Substantia nigra (tissue), 51 donors: ENCODE measurements at places on chromosomes 1 and 21.

DNA sequence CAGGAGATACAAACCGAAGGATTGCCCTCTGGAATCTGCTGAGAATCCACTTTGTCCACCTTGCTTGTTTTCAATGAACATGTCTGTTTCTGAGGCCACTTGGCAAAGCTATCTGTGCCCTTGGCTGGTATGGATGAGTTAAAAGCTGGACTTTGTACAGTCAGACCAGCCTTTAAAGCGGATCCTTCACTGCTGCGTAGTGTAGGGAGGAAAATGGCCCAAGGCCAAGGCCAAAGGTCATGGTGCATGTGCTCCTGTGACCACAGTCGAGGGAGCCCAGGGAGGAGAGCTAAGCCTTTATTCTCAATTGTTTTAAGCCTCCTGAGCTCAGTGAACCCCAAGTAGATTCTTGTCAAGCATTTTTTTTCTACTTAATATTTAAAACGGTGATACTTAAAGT, 37.0 kb downstream of the KCNJ15 start:
- DNase-seq: no peak

GRCh38 chr21:42423685-42424084, 20.0 kb downstream of the UBASH3A start:
- DNase-seq: no peak

GRCh38 chr1:228867951-228868730, 132.9 kb downstream of the RHOU start:
- no peak for DNase-seq

GRCh38 chr1:217039926-217040325, 316.7 kb upstream of the ESRRG start:
- DNase-seq: no peak

GRCh38 chr1:28190996-28191645, 14.6 kb upstream of the PTAFR start:
- no peak for DNase-seq

- DNase-seq: no peak
These were observed 29.0 kb upstream of the ABCG1 start for GRCh38 chr21:42189860-42190485.

DNA sequence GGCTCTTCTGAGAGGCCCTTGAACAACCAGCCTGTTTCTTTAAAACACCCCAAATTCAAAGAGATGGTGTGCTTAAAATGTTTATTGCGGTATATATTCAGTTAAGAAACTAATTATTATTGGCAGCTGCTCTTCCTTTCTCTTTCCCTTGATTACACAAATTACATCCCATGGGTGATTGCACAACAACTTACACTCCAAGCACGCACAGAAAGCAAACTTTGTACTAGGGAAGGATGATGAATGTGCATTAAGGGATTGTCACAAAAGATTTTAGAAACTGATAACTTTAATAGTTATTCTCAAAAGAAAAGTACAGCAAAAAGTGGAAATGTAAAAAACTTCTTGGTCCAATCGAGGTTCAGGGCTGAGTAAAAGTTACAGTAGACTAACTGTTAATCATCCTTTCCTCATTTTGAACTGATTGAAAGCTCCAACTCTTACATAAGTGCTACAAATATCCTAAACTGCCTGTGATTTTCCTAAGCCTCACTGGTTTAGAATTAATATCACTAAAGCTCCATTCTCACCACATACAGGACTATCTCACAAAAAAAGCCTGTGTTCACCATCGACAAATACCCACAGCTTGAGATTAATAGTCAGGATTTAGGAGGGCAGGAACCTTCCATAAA, 153.4 kb downstream of the TTLL7 start:
- no peak for DNase-seq

GRCh38 chr1:227924833-227925574, 22.7 kb downstream of the WNT9A start:
- DNase-seq: no peak

DNA sequence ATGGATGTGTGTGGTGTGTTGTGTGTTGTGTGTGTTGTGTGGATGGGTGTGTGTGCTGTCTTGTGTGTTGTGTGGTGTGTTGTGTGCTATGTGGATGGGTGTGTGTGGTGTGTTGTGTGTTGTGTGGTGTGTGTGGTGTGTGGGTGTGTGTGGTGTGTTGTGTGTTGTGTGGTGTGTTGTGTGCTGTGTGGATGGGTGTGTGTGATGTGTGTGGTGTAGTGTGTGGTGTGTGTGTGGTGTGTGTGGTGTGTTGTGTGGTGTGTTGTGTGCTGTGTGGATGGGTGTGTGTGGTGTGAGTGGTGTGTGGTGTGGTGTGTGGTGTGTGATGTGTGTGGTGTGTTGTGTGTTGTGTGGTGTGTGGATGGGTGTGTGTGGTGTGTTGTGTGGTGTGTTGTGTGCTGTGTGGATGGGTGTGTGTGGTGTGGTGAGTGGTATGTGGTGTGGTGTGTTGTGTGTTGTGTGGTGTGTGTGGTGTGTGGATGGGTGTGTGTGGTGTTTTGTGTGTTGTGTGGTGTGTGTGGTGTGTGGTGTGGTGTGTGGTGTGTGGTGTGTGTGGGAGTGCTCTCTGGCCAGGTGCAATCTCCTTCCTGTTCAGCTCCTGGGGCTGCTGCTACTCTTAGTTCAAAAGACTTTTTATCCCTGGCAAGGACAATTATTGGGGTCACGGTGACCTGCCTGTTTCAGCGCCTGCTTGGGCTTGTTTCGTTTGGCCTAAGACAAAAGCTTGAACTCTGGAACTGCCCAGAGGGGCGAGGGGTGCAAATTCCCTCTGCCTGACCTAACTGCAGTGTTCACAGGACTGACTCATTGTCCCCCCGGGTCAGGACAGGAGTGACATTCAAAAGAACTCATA, 101.1 kb downstream of the UBIAD1 start:
- no peak for DNase-seq

DNA sequence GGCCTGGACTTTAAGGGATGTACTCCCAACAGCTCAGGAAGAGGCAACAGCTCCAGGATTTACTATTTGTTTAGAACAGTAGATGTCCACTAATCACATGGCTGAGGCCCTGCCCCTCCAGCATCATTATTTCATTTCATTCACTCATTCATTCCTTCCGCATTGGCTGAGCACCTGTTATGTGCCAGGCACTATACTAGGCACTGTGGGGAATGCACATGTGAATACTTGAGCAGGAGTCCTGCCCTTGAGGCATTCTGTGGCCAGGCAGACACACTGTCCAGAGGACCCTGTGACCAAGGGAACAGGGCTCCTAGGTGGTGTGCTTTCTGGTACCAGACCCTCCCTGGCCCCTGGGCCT, 24.3 kb downstream of the KIAA1614 start:
- DNase-seq: no peak

DNA sequence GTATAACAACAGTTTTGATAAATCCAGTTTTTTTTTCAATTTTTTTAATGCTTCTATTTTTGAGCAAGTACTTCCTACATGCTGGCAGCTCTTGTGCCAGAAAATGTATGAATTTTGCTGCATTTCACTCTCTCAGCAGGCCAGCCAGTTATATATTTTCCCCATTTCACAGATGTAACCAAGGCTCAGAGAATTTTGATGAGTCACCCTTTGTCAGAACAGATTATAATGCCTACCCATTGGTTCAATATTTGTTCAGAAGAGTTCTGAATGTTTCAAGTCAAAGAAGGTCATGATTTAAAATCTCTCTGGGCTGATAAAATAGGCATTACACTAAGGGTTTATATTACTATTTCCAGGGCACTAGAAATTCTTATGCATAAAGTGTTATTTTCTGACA, 452.2 kb downstream of the RWDD3 start:
- no peak for DNase-seq

GRCh38 chr1:181104790-181105133, 16.3 kb downstream of the IER5 start:
- no peak for DNase-seq

- no peak for DNase-seq
These were observed 5.7 kb downstream of the IL23R start for GRCh38 chr1:67171978-67172377.

DNA sequence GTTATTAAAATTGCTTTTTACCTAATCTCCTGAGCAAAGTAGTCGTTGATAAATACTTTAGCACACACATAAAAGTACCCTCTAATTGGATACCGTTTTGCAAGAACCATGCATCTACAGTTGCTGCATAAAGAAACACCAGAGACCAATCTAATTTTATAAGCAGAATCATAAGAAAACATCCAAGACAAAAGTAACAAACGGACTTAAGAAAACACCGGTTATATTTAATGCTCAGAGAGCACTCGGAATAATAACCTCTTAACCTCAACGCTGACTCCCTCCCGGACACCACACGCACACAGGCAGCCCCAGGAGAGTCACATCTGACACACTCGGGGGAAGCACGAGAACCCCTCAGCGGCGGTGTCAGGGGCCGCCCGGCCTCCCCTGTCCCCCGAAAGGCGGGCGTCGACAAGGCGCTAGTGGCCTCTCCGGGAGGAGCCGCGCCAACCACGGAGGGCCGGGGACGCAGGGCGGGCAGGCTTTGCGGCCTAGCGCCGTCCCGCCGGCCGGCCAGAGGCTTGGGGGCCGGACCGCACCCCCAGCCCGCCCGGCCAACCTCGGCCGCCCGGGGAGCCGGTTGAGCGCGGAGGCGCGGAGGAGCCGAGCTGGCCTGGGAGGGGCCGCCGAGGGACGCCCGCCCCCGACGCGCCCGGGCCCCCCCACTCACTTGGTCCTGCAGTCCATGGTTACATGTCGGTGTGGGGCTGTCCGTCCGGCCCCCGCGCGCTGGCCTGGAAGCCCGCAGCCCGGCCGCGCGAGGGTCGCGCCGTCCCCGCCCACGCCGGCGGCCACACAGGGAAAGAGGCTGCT, 606 bp downstream of the DENND1B start:
- DNase-seq: no peak

GRCh38 chr1:170471398-170472053, 60.4 kb upstream of the GORAB start:
- DNase-seq: no peak

DNA sequence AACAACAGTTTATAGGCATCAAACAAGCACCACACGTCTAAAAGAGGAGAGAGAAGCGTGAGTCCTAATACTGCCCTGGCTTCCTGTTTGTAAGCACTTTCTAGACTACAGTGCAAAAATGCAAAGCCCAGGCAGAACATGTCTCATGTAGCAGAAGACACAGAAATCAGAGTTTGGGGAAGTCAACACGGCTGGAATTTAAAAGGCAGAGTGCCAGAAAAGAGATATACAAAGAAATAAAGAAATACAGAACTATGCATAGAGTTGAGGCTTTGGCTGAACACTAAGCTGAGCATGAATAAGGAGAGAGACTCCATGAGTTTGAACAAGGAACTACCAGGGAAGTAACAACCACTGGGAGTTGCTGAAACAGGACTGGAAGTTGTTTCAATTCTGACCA, 566.6 kb upstream of the NR5A2 start:
- no peak for DNase-seq

- DNase-seq: no peak
These were observed 18.5 kb downstream of the KCNN3 start for GRCh38 chr1:154851392-154852177.

DNA sequence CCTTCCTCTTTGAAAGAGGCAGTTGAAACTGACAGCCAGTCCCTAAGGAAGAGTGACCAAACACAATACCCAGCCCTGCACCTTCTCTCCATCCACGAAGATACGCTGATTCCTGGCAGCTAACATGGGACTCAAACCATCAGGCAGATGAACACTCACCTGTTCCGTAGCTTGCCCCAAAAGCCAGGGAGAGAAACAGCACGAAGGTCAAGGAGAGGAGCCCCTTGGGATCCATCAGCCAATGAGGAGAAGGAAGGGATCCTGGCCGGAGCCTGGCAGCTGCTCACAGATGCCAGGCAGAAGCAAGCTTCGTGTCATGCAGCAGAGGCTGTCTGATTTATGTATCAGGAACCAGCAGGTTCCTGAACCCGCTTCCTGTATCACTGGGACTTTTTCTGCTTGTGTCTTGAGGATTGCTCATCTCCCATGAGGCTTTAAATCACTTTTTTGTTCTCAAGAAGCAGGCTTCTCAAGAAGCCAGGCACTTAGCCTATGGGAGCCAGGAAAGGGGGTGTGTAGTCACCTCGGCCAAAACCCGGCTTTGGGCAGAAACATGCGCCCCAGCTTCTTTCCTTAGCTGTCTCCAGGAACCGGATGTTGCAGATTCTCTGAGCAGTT, at the start of gene SLAMF1:
SLAMF1 (minus strand) TSS at position 334 of the 618 bp plus-strand sequence; CDS start at position 235, 99 bp downstream.
- DNase-seq: no peak

- no peak for DNase-seq
These were observed 25.1 kb downstream of the PLCH2 start for GRCh38 chr1:2501041-2501819.

GRCh38 chr1:223872308-223872901, 26.7 kb upstream of the TP53BP2 start:
- no peak for DNase-seq

GRCh38 chr1:39729030-39729429, 9.7 kb upstream of the PPIE start:
- no peak for DNase-seq

DNA sequence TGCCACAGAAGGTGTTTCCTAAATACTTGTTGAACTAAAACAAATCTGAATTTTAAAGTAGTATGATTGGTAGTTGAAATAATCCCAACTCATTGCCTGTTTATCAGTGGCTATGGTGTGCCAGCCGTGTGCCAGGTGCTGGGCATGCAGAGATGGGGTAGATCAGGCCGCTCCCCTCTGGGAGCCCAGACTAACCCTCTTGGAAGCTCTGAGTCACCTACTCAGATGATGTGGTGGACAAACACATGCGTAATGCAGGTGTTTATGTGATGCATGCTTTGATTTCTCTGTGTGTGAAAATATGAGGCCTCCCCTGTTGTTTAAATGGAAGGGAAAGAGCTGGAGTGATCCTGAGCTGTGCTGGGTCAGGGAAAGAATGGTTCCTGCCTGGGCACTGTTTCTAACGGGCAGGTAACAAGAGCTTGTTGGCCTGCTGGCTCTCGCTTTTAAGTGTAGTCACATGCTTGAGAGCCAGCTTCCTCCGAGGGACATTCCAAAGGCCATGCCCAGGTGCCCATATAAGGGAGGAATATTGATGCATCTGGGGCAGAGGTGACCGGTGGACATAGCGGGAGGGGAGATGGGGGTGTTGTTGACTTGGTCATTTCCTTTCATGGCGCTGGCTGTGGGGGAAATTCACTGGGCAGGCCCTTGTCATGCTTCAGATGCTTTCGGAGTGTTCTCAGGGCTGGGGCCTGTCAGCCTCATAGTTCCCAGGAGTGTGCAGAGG, 10.2 kb downstream of the MFN2 start:
- no peak for DNase-seq

- no peak for DNase-seq
These were observed 151.0 kb downstream of the FMN2 start for GRCh38 chr1:240242601-240243144.

DNA sequence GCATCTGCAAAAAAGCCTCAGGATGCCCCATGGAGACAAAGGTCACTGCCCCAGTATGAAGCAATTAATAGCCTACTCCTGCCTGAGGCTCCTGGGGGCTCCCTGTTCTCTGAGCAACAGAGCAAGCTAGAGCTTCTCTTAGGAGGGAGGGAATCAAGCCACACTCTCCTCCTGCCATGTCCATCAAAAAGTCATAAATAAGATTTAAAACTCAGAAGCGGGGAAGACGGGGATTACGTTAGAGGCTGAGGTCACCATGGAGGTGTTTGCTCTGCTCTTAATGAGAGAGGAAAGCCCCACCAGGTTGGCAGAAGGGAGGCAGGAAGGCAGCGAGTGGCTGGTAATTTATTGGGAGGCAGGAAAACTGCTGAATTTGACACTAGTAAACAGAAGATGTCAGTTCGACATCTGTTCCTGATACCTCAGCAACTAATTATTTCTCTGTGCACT, 98.4 kb upstream of the TNR start:
- DNase-seq: no peak
